ENCODE measurements at places on chromosomes 2 and 18.

GRCh38 chr2:232890536-232890895 lies 20.5 kb downstream of the SNORC start:
- no peak for DNase-seq

DNA sequence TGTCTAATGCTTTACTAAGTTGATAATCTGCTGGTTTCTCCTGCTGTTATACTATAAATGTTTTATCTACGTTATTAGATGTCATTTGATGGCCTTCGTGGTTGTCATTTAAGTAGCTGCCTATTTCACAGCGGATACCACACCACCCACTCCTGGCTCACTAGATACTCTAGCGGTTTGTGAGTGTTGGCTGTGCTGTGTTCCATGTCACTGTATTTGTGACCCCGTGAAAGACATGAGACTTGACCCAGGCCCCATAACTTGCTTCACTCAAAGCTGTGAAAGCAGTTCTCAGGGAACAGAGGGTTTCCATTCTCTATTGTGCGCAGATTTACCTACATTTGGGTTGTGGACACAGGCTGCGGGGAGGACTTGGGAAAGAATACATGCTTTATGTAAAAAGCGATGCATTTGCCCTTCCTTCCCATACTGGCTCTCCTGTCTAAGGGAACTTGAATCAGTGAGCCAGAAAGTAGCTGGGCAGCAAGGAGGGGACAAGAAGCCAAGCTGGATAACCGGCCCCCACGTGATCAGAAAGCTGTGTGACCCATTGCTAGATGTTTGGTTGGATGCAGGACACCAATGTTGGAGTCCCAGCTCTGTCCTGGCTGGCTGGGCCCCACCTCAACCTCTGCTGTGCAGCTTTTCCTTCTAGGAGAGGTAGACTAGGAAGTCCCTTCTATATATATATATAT lies 52.2 kb downstream of the PLB1 start:
- no peak for DNase-seq

DNA sequence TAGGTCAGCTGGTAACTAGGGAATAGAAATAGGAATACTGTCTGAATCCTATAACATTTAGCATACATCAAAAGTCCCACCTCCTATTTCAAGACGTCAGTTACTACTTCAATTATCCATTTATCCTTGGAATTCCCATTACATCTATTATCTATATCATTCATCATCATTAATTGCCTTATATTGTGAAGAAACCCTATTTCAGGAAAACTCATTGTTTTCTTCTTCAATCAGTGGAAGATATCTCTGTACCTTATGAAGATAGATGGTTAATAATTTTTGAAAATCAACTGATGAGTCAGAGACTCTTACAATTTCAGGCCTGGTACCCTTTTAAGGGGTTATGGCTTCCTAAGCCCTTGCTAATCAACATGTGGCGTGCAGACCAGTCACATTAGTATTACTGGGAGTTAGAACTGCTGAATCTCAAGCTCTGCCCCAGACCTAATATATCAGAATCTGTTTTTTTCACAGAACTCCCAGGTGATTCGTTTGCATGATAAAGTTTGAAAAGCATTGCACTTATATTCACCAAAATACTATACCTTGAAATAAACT lies 69.3 kb upstream of the PGAP1 start:
- no peak for DNase-seq

GRCh38 chr2:113834051-113834730 lies 55.7 kb upstream of the ACTR3 start:
- DNase-seq, result no peak

GRCh38 chr2:18610651-18611050 lies 21.3 kb upstream of the NT5C1B start:
- DNase-seq, result no peak

DNA sequence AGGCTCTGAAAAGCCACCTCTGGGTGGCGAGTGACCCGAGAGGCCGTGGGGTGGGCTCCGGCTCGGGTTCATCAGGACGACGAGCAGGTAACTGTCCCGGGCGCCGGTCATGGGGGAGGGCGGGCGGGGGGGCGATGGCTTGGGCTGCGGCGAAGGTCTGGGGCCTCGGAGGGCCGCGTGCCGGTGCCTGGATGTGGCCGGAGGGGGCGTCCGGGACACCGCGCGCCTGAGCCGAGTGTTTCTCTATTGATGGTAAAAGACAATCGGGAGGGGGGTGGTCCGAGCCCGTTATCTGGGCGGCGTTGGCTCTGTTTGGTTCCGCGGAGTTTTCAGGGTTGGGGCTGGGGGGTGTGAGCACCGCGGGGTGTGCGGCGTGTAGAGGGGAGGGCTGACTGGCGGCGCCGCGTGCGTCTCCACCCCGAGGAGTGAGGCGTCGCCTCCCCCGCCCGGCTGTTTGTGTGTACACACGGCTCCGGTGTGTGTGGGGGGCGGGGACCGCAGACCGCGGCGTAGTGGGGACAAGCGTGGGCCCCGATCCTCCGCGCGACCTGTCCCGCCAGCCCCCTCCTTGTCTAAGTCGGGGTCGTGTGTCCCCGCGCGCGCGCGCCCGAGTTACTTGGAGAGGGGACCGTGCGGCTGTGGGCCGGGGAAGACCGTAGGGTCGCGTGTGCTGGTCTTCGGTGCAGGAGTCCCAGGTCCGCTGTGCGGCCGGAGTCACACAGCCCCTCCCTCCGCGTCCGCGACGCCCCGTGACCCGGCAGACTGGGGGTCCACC lies 1.6 kb downstream of the CTIF start:
- no peak for DNase-seq

DNA sequence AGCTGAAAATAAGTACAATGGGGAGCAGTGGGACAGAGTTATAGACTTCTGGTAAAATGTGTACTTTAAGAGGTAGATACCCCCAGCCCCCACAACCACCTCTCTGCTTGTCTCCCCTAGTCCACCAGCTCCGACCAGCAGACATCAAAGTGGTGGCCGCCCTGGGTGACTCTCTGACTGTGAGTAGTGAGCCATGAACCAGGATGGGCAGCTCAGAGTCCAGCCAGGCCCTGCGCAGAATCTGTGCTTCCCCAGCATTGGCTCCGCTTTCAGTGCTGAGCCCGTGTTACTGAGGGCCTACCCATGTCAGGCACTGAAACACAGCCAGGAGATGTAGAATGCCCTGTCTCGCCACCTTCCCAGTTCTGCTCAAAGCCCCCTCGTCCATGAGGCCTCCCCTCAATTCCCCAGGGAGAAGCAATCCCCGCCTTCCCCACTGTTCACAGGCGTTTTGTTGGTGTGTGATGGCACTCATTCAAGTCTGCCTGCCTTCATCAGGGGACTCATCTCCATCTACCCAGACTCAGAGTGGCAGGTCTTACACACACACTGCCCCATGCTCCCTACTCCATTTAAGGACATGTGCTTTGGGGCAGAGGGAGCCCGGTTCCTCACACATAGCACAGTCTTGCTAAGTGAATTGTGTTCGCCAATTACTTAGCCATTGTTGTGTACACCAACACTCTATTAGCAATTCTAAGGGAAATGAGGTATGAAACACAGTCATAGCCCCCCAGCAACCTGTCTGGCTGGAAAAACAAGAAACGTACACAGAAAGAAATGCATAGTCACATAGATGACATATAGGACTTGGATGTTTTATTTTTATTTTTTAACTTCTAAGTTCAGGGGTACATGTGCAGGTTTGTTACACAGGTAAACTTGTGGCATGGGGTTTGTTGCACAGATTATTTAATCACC lies 122.6 kb downstream of the PLB1 start:
- no peak for DNase-seq

GRCh38 chr2:46072101-46072820 lies 224.9 kb upstream of the EPAS1 start:
- DNase-seq, result no peak

- DNase-seq, result peak; percentile 81
Measured at GRCh38 chr18:13562494-13563029, 163.8 kb downstream of the FAM210A start.

DNA sequence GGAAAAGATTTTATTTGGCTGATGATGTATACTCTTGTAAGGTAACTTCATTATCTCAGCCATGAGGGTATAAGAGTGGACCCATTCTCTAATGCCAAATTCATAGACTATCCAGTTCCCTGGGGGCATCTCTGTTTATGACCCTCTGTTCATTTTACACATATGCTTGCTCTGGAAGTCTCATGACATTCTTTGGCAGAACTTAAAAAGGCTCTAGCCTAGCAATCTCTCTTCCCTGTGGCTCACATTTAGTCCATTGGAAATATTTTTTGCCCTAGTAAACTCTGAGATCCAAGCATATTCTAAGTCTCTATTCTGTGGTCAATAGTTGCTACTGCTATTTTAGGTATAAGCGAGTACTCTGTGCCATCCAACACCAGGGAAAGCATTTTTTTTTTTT lies 1201.8 kb upstream of the ZEB2 start:
- DNase-seq, result no peak

- no peak for DNase-seq
Measured at GRCh38 chr2:71546777-71547281, 93.5 kb downstream of the DYSF start.

- DNase-seq, result no peak
Measured at GRCh38 chr2:2570871-2571270, 239.8 kb upstream of the MYT1L start.

DNA sequence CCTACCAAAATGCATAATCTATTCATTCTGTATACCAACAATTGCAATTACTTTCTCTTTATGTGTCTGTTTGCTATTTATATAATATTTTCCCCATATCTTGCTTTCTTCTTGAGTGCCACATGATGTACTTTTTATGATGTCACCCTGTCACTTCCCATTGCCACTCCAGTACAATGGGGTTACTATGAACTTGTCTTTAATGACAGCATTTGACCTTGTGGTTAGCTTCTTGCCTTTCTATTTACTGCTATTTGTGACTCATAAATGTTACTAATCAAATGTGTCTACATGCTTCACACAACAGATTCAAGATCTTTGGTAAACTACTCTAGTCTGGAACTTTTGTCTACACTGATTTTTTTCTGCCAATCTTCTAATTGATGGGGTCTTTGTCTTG lies 486.3 kb downstream of the NR4A2 start:
- no peak for DNase-seq
